Left ventricle myocardium inferior (tissue), 1 donor: ENCODE measurements at places on chromosomes 4 and X. TPM values are rescaled to one million over a fixed set of nuclear protein-coding genes. Genes with fewer than 3 reads are reported as not detected.

Gene HPGD
- 1.4 TPM for total RNA-seq

Gene SPANXC
- not detected for total RNA-seq

Gene AREG
- 0.55 TPM for total RNA-seq

Gene TEC
- 1.9 TPM for total RNA-seq

Gene RENBP
- 7.5 TPM for total RNA-seq

GRCh38 chr4:107283587-107284559, 247.8 kb upstream of the DKK2 start:
- no peak for DNase-seq

Gene IL9R
- not detected for total RNA-seq

GRCh38 chr4:19809989-19810388, 441.7 kb upstream of the SLIT2 start:
- no peak for DNase-seq

Gene IDH3G
- 72.5 TPM for total RNA-seq

DNA sequence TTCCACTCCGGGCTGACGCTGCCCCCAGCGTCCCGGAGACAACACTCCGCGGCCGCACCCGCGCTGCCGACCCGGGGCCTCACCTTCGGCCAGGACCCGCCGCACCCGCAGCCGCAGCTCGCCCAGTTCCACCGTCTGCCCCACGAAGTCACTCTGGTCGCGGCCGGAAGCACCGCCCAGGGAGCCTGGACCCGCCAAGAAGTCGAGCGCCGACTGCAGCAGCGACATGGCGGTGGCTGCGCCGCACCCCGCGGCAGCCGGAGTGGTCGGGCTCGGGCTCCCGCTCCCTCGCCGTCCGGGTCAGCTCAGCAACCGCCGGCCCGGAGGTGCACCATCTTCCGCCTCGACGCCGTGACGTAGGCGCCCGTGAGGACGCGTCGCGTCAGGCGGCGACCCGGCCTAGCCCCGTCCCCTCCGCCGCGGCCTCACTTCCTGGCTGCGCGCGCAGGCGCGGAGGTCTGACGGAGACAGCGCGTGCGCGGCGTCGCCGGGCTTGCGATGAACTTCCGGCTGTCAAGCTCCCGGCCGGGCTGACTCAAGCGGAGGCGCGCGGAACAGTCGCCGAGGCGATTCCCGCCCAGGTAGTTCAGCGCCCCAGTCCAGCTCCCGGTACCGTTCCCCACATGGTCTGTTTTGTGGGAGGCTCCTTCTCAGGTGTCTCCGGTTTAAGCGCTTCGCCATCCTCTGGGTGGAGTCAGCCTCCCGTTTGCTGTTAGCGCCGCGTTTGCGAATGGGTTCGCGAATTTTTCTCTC, at the start of the genes GAK and TMEM175:
Gene GAK (minus strand): TSS at position 357 of the 753 bp plus-strand sequence. CDS start 129 bp downstream, at position 228.
Gene TMEM175 (plus strand): TSS at position 501 of the 753 bp plus-strand sequence. CDS start 15,280 bp downstream, outside the sequence.
- peak; percentile 95 for DNase-seq

GRCh38 chr4:26787461-26788340, 72.9 kb upstream of the STIM2 start:
- peak; percentile 31 for DNase-seq

DNA sequence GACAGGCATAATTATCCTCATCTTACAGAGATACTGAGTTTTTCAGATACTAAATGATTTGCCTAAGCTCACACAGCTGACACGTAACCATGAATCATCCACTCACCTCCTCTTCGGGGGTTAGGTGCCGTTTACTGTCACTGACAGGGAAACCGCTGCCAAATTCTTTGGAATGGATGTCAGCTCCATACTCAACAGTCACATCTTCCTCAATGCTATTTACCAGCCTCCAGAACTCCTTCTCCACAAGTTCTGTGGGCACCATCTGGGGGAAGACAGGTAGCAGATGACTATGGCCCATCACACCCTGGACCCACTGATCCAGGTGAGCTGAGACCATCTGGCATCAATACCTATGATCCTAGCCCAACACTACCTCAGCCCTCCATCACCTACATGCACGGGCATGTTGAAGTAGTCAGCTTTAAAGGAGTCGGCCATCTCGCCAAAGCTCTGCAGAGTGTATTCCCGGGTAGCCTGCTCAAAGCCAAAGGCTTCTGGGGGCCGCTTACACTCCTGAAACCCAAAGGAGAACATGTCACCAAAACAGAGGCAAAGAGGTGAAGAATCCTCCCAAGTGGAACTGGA, 13.5 kb downstream of the KDM5C start:
- no peak for DNase-seq

DNA sequence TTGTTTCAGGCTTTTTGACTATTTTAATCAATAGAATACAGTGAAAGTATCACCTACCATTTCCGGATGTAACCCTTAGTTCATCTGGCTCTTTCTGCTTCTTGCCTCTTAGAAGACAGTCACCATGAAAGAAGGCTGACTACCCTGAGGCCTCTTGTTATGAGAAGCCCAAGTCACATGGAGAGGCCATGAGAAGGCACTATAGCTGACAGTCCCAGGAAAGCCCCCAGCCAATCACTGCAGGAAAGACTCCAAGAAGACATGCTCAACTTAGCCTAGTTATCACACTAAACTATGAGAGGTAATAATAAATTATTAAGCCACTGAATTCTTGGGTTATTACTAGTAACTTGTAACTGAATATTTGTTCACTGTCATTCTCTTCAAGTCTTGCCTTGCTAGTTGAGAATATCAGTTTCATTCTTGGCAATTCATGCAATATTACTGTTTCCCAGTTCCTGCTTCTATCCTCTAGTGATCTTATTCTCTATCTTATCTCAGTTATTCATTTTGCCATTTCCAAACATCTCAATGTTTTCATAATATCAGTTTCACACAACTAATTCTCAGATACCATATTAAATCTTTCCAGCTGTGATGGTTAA, 57.1 kb upstream of the GUCY1A1 start:
- DNase-seq: no peak

GRCh38 chr4:140799686-140800225, 43.6 kb upstream of the TBC1D9 start:
- no peak for DNase-seq

Gene COX7B2
- total RNA-seq: not detected

GRCh38 chr4:72418458-72418857, 150.6 kb downstream of the ADAMTS3 start:
- peak; percentile 46 for DNase-seq

DNA sequence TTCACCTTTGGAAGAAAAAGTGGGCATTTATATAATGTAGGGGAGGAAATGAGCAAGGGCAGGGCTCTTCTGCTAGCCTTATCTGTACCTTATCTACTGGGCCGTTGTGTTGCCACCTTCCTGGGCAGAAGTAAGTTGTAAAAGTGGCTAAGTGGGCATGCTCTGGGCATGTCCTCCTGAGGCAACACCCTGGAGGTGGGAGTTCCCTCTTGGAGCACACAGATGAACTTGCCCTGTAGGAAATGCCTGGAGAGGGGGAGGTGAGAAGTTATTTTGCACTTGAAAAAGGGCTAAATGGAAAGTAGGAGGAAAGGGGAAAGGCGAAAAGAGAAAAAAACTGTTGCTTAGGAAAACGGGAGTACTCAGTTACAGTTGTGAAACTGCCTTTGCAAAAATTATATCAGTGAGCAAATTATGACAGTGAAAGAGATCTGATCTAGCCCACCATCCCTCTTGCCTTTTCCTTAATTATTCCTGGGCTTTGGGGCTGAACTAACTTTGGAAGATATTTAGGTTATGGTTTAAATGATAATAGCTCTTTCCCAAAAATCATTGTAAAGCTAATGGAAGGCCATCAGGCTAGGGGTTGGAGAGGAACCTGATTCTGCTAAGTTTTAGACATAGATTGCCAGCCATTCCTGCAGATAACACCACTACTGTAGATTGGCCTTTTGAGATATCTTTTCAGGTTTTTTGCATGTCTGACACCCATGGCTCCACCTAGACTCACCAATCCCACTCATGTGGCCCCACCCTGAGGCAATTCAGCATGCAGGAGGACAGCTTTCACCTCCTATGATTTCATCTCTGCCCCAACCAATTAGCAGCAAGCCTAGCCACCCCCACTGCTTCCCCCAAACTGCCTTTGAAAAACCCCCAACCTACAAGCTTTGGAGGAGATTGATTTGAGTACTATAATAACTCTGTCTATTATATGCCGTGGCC, 20.5 kb upstream of the ZNF81 start:
- no peak for DNase-seq

DNA sequence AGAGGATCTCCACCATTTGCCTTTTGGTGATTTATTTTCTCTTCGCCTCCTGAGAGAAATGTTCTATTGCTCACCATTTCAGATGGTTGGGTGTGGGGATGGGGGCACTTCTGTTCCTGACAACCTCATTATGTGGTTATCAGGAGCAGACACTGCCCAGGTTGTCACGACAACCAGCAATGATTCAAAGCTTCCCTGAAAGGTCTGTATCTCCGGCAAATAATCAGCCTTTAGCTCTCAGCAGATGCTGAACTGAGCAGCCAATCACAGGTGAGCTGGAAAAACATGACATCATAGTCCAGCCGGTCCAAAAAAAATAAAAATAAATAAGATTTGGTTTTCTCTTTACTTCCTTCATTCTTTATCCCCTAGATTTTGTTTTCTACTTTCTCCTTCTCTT, 5.5 kb upstream of the PAK3 start:
- no peak for DNase-seq

DNA sequence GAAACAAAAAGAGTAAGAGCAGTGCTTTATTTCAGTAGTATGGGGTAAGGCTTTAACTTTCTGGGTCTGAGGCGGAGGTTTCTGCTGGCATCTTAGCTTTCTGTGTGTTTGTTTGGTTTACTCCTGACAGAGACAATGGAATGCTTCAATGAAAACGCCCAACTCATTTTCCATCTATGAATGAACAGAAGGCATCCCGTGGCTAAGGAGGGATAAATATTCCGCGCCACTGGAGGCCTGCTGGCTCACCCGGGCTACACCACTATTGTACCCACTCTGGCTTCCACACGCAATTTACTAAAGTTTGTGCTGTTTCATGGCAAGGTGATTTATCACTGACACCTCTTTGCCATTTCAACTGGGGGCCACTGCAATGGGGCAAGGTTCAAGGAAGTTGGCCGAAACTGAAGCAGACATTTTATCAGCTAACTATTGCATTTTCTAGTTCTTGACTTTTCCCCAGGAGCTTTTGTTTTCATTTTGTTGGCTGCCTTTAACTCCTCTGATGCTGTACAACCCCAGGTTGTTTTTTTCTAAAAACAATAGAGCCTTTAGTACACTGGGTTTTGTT, 32.8 kb upstream of the PPARGC1A start:
- no peak for DNase-seq

- no peak for DNase-seq
These were observed 64.4 kb upstream of the IBSP start for GRCh38 chr4:87734936-87735335.

Gene PHKA2
- 41.2 TPM for total RNA-seq

GRCh38 chr4:100708776-100709175, 191.0 kb upstream of the EMCN start:
- no peak for DNase-seq

DNA sequence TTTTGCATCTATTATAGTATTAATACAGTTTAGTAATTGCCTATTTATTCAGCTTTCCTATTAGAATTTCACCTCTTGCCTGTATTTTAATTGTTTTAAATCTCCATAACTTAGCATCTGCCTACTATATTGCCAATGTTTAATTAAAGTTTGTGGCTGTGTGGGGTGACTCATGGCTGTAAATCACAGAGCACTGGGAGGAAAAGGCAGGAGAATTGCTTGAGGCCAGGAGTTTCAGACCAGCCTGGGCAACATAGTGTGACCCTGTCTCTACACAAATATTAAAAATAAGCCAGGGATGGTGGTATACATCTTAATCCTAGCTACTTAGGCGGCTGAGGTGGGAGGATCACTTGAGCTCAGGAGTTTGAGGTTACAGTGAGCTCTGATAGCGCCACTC, 14.5 kb upstream of the CCSER1 start:
- no peak for DNase-seq

DNA sequence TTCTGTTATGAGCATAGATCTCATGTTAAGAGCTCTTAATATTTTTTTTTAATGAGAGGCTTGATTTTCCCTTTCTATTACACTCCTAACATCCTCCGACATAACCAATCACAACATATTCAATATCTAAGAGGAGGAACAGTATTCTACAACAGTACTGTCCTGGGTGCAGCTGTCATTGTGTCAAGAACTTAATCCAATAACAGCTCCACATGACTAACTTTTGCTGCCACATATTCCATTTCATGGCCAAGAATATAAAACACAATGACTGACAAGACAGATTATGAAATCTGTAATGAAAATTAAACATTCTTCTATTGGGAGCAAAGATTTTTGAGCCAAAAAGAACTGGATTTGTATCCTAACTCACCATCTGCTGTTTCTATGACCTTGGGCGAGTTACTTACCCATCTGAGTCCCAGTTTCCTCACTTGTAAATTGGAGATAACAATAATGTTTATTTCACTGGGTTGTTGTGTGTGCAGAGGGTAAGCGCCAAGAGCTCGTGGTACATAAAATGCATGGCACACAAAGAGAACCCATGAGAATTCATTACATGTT, 405.6 kb downstream of the SPRY1 start:
- DNase-seq: no peak

Gene SH3D19
- total RNA-seq: 121 TPM

DNA sequence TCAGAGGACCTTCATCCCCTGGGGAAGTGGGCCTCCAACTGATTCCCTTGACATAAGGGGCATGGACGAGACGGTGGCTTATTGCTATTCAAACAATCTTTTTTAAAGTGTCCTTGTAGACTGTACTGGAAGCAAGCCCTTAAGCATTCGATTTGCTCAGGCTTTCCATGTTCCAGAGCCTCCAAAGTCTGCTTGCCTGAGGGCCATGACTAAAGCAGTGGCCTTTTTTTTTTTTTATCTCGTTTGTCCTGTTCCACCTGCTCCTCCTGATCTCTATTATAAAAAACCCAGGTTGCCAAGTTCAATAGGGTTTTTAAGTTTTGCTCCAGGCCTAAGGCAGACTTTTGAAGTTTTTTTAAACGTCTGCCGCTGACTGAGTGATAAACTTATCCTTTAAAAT, 103.7 kb upstream of the AADAT start:
- DNase-seq: no peak

Gene AMTN
- total RNA-seq: not detected

DNA sequence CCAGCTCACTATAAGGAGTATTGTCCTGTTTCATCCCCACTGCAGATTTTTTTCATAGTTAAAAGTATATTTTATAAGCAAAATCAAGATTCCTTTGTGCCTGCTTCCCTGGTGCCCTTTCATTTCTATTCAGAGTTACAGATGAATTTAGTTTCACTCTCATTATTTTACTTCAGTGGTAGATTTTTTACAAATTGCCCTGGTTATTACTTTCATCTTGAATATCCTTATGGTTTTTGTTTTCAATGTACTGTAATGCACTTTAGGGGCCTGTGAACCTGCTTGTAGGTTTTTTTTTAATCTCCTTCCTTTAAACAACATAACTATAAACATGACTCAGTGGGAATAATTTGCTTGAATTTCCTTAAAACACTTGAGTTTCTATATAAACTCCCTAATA, 126.8 kb downstream of the GPR143 start:
- DNase-seq: no peak

Gene SUPT20HL1
- total RNA-seq: not detected

- DNase-seq: no peak
These were observed 77.4 kb upstream of the MID1 start for GRCh38 chrX:10697616-10698317.

DNA sequence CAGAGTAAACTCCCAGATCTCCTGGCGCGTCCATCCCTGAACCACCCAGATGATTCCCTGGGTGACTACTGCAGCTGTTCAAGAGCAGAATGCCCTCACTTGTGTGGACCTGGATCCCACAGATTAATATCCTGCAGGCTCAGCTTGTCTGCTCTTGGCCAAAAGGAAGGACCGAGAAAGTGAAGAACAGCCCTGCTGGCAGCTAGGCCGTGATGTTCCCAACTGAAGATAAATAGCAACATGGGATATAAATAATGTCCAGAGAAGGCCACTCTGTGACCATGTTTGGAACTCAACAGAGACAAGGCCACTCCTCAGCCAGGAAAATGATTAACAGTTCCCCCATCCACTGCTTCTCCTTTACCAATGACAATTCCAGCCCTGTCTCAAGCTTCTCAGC, 21.5 kb downstream of the SUPT20HL2 start:
- no peak for DNase-seq
